Kidney glomerular epithelial cell (primary cell): ENCODE measurements at places on chromosomes 2 and 18.

DNA sequence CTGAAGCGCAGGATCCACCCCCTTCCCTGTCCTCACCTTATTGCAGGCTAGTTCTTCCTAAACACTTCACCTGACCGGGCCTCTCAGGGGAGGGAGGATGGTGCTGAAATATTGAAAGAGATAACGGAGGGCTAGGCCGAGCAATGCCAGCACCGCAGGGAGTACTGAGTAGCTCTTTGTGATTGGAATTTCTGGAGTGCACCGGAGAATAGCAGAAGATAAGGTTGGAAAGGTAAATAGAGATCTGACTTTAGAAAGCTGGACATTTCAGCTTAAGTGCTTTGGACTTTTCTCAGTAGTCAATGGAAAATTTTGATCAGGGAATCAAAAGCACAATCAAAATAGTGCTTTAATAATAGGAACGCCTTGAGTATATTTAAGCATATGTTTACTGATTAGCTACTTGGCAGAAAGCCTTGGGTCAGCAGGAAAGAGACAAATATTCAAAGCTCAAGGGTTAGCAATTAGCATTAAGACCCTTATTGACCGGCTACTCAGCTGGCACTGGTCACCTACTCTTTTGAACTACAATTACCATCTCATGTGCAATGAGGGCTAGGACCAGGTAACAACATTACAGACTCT lies 142.9 kb upstream of the NDUFV2 start:
- no peak for DNase-seq

GRCh38 chr2:146561996-146562395 lies 1282.8 kb upstream of the ACVR2A start:
- DNase-seq, result no peak

DNA sequence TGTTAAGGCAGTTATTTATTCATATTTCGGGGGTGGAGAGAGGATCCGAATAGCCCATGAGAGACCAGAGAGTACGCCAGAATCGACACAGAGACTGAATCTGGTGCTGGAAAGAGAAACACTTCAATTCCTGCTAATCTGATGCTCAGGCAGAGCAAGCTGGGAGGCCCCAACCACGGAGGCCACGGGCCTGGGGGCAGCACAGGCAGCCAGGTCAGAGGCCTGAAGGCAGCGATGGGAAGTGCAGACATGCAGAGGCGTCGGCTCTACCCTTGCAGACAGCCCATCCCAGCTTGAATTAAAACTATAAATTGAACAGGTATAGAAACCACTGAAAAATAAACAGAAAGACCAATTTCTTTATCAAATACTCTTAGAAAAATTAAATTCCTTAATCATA lies 50.6 kb downstream of the PXDN start:
- no peak for DNase-seq

DNA sequence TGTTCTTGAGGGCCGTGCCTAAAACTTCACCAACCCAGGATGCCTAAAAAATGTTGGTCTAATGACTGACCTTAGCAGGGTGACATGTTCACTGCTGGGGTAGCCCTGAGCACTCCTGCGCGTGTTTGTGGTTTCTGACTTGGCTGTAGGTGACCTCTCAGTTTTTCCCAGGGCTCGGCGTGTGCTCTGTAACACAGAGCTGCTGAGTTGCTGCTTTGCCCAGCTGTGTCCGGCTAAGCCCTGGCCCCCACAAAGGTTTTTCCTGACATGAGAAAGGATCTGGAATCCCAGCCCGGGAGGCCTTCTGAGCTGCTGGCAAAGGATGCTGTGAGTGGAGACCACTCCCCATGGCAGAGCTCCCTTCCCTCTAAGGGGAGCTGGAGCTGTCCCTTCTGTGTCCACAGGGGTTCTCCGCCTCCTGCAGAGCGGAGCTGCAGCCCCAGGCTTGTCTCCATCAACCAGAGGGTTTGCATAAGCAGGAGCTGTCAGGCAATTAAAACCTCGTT lies 52.7 kb downstream of the CRIM1 start:
- DNase-seq, result peak; percentile 67

- no peak for DNase-seq
Observed at GRCh38 chr2:22996911-22997310, 388.1 kb upstream of the KLHL29 start.

DNA sequence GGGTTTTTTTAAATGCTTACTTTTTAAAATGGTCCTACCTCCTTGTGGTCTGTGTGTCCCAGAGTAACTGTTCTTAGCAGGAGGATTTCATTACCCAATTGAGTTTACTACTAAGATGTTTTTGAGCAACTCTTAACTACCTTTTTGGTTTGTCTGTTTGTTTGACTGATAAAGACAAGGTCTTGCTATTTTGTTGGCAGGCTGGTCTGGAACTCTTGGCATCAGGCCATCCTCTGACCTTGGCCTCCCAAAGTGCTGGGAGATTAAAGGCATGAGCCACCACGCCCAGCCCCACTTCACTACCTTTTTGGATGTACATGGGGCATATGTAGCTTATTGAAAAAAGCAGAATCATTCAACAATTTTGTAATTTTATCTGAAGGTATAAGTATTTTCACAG lies 14.9 kb downstream of the MRPS9 start:
- DNase-seq, result no peak

GRCh38 chr2:240875228-240876034 lies 6.8 kb downstream of the AGXT start:
- no peak for DNase-seq

DNA sequence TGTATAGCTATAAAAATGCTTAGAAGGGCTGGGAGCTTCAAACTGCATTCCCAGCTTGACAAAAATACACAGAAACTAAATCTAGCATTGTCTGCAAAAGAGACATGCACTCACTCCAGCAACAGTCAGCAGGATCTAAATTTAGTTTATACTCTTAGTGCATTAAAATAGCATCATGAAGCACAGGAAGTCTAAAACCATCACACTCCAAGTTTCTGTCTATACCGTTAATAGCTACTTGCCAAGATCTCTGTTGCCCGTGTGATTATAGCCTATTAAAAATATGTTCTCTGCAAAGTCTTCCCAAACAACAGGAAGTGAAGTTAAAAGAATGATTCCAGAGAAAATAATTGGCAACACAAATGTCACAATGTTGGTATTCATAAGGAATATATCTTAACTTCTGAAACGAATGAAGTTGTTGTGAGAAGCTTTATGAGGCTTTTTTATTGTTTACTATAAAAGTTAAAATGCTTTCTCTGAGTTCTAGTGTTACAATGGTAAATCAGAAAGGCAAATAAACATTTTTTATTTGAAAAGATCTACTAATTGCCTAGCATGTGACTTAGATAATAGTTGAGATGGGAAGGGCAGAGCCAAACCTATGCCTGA lies 184.2 kb downstream of the ZNF385B start:
- DNase-seq, result no peak

DNA sequence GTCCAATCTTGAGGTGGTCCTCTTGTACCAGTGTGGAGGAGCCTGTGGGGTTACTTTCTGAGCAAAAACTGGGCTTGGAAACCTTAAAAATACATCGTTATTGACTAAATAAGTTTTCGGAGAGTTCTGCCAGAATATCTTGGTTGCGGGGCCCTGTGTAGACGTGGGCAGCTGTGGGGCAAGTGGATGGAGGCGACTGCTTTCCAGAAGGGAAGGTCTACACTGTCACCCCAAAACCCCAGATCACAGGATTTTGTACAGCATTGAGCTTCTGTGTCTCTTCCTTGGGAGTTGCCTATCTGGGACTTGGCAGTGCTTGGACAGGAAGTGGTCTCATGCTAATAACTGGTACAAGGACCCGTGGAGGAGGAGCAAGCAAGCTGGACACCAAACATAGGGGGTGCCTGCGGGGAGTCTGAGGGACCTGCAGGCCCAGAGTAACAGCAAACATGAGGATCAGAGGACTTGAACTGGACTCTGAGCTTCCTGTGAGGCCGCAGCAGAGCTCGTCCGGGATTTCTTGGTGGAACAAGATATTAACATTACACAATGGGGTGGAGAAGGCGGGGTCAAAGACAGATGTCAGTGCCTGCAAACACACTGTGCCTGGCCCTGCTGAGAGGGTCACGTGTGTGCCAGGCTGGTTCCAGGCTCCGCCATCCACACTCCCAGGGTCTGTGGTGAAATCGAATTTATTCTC lies 48.0 kb upstream of the CTLA4 start:
- DNase-seq, result no peak

DNA sequence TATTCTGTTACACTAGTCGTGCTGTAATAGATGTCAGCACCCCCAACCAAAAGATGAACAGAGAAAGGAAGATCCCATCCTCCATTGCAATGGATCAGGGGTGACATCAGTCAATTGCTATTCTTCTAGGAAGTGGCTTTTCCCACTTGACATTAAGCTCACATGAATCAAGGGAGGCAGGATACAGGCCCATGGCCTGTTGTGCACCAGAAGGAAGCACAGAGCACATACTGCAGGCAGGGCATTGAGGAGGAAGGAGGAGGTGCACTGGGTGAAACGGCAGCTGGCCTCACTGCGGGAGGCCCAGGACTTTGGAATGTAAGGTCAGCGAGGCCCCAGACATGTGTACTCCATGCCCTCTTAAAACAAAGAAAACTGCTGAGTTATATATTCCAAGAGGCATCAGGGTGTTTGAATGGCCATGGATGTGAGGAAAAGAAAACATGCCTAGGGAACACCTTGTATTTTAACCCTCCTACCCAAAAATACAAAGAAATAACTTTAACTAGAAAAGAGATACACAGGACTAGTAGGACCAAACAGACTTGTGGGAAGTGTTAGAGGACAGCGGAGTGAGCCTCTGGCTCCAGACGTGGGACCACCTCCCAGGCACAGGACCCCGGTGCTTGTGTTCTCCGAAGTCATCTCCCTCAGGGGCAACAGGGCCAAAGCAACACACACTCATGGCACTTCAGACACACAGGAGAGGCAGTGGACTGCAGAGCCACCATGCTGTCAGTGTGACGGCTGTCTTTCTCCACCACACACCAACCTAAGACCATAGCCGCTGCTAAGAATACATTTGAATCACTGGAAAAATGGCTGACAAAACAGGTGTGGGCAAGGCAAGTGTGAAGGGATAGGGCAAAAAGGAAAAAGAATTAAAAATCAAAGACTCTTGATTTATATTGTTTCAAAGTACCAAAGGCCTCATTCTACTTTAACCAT lies 51.4 kb upstream of the RIOK3 start:
- peak; percentile 89 for DNase-seq

GRCh38 chr2:210072922-210073509 lies 70.6 kb downstream of the RPE start:
- peak; percentile 60 for DNase-seq

DNA sequence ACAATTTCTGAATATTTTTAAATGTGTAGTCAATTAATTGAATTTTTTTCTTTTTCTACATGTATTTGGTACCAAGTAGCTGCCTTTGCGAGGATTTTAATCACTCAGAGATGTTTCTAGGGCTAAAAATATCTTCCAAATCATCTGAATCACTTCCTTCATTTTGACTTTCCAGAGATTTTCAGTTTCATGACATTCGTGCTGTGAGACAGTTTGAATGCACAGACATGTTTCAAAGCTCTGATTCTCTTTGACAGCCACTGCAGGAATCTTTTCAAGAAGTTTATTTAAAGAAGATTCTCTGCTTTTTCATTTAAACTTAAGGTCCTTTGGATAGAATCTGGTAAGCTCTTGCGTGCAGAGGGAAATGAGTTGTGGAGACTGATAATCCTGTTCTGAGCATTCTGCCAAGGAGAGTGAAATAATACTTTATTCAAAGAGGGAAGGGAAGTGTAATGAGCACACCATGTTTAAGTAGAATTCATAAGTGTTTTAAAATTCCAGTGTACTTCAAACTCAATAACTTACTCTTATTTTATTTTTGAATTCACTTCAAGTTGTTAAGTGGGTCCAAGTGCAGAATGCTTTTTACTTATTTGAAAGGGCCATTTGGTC lies 9.7 kb downstream of the CYBRD1 start:
- DNase-seq, result no peak

DNA sequence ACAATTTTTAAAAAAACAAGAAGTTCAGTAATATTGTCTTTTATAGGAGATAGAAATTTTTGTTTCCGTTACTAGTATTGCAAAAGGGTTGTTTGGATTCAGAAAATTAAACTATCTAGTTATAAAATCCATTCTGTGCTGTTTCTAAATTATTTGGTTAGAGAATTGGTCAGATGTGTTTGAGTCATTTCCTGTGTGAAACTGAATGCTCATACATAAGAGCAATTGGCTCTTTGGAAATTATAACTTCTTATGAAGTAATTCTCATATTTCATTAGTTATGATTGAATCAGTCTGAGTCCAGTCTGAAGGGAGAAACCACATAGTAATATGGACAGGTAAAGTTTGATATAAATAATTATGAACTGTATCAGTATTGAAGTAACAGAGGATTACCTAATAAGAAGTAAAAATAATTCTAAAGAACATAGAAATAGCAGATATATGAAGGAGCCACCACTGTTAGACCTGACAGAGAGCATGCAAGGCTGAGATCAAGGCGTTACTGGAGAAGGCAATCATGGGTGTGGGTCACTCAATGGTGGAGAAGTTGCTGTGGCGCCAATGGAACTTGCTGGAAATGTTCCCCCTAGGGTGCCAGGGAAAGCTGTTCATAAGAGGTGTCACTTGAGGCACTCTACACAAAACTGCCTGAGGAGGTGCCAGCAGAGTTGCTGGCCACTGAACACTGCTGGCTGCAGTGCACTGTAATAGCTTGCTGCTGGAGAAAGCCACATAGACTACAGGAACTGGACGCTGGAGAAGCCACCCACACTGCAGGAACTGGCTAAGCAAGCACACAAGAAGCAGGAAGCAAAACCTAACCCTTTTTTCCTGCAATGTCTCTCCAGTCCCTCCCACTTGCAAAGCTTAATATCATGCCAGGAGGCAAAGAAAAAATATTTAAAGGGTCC lies 18.0 kb upstream of the FAP start:
- DNase-seq, result no peak

DNA sequence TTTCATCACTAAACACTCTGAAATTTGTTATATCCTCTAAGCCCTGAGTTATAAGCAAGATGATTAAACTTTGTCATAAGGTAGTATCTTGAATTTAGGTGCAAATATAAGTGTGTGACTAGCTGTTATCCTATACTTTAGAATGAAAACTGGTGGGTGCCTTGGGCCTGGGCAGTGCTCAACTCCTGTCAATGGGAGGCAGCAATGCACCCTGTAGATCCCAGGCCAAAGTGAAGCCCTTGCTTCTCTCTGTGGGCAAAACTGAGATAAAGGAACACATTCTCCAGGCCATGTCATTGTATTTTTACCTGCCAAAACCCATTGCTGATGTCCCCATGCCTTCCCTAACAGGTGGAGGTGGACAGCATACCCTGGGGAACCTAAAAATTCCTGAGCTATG lies 525.2 kb downstream of the TNS1 start:
- DNase-seq, result no peak

DNA sequence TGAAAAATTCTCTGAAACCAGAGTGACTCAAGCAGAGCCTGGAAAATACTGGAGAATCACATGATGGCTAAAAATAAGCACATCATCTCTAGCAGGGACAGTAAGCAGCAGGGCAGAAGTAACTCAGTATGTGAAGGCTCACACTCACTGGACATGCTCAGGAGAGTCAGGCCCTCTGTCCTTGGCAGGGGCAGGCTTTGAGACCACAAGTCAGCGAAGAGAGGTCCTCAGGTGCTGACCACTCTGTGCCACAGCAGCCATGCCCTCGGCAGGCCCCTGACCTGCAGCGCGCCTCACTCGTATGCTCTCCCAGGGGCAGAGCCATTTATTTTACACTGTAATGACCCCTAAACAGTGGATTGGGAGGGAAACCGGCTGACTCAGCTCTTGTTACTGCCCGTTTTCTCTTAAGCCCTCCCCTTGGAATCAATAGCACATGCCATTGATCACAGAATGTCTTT lies 76.8 kb downstream of the MAPRE2 start:
- DNase-seq, result no peak
